Frontal cortex (tissue), 4 donors: ENCODE measurements at places on chromosomes 2 and 18. TPM values are rescaled to one million over a fixed set of nuclear protein-coding genes. Genes with fewer than 3 reads are reported as not detected.

CYS1 gene
- 0.82 TPM for total RNA-seq

GRCh38 chr2:184463102-184463865, 135.0 kb upstream of the ZNF804A start:
- no peak for DNase-seq

ATP6V1C2 gene
- total RNA-seq: 1.2 TPM

GRCh38 chr18:63342206-63342605, 22.6 kb upstream of the BCL2 start:
- no peak for DNase-seq

DNA sequence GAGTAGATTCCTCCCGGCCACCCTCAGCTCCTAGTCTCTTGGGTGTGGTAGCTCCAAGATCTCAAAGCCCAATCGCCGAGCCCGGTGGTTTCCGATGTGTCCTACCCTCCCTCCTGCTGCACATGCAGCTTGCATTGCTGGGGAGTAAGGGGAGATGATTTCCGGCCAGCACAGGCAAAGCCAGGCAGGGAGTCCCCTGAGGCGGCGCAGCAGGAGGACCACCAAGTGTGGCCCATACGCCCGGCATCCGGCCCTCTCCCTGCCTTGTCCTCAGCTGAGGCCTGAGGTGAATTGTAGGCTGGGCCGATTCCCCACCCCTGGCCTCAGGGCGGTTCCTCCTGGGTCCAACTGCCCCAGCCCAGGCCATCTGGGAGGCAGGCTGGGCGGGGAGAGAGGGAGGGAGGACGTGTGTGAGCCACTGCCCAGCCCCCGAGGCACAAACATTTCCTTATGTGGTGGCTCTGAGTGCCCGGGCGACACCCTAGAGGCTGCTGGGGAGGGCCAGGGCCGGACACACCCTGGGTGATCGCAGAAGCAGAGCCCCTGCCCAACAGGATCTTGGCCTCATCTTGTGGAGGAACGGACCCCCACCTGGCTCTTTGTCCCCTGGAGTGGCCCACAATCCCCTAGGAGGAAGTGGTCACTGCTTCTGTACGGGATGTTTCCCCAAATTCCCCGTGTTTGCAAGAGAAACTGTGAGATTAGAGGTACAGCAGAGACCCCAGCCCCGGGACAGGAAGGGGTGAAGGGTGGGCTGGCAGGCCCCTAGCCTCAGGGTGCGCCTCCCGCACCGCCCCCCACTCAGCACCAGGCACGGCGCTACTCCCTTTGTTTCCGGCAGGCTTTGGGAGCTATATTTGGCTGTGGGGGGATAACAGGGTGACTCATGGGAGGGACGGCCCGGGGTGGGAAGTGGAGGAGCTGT, 41.9 kb upstream of the PTMA start:
- DNase-seq: no peak

DNA sequence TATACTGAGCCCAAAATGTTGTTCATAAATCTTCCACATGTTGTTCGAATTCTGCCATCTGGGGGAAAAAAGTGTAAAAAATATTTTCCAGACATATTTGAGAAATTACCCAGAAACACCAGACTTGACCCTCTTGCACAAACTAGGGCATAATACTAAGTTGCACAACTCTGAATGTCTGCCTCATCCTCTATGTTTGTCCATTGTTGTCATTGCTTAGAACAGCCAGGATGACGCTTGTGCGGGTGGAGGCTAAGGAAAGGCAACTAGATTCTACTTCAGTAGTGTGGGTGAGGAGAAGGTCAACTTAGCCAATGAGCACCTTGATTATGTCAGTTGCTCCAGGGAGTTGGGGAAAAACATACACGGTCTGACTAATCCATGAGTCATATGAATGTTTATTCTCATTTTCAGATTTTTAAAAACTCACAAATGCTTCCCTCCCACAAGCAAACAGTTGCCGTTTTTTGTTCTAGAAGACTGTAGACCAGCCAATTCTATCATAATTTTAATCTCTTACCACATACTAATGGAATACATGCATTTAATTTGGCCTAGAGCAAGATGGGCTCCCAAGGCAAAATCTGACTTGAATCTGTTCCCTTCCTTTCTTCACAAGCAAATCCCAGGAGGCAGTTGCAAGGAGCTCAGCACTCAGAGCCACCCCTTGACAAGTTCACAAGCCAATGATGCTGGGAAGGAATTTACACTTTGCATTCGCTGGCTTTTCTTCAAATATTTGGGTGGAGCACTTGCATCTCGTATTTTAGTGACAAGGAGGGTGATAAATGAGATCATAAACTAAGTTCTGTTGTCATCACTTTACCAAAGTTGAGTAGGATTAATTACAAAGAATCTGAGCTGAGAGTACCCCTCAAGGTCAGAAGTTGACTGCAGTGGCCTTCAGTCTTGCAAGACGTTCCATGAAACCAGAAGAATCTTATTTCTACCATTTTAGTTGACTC, 163.2 kb upstream of the TWIST2 start:
- no peak for DNase-seq

- no peak for DNase-seq
Measured at GRCh38 chr2:70936165-70936978, 672 bp downstream of the ATP6V1B1 start.
